ENCODE measurements at places on chromosomes 7 and 10.
A peak's percentile ranks its signal among the peaks of the same experiment; 100 is the strongest.

- DNase-seq, result no peak
Observed at GRCh38 chr10:77834943-77835668, 91.4 kb downstream of the DLG5 start.

DNA sequence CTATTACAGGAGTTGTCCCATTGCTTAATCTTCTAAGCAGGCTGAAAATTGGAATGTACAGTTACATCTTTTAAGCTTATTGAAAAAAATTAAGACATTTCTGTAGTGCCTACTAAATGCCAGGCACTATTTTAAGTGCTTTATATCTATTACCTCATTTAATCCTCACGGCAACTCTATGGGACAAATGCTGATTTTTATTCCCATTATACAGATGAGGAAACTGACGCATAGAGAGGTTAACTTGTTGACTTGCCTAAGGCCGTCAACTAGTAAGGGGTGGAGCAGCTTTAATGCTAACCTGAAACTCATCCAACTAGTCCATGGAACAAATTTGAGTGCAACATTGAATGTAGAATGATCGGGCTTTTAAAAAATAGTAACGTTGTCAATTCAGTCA lies 2.5 kb downstream of the ZKSCAN1 start:
- DNase-seq, result no peak

DNA sequence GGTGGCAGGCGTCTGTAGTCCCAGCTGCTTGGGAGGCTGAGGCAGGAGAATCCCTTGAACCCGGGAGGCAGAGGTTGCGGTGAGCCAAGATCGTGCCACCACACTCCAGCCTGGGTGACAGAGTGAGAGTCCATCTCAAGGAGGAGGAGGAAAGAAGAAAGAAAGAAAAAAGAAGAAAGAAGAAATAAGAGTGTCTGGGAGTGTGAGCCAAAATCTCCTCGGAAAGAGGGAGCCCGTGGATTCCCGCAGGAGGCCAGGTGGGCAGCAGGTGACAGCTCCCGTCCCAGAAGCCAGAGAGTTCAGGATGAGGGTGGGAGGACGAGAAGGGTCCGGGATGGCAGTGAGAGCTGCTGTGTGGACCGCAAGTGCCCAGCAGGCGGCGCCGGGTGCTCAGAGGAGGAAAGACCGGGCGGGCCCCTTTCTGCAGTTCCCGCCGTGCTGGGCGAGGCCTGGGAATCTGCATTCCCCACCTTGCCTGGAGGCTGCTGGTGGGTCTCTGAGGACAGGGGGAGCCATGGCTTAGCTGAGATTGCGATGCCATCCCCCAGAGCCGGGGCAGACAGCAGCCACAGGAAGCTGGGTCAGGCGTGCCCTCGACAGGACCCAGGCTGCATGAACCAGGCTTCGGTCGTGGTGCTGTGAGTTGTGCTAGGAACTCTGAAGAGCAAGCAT lies 17.1 kb upstream of the AMZ1 start:
- peak; percentile 83 for DNase-seq

- DNase-seq, result no peak
Observed at GRCh38 chr10:25582961-25583360, 351.1 kb upstream of the MYO3A start.

DNA sequence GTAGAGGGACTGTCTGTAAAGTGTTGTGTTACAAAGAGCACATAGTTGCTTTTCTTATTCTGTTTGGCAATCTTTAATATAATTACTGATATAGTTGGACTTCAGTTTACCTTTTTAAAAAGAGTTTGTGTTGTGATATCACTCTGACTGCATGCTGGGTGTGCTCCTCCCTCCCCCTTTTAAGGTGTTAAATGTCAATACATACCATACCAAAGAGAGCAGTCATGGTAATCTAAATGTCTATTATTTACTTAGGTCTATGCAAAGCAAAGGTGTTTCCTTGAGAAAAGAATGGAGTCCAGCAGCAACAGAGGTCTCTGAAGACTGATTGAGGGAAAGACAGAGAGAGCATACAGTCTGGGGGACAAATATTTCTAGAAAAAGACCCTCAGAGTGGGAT lies 275.1 kb upstream of the NRP1 start:
- no peak for DNase-seq

GRCh38 chr10:101056365-101057151 lies 5.2 kb upstream of the KAZALD1 start:
- no peak for DNase-seq

- DNase-seq, result no peak
Observed at GRCh38 chr7:79451580-79451979, 1.9 kb downstream of the MAGI2 start.

GRCh38 chr10:113011592-113012374 lies 61.7 kb downstream of the TCF7L2 start:
- DNase-seq, result no peak

DNA sequence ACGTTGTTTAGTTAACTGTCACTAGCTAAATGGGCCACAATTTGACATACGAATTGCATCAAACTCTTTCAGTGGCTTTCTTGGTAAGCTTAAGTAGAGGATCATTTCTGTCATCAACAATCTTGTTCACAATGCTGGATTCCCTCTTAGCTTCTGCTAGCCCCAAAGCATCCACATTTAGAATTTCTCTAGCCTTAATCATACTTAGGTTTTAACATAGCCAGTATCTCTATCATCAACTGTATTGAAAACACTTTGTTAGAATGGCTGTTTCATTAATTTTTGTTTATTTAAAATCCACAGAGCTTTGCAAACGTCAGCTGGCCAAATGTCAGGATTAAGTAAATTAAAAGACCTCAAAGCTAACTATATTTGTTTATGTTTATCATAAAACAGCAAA lies 41.1 kb downstream of the ABRAXAS2 start:
- no peak for DNase-seq

GRCh38 chr10:120456143-120456625 lies 843 bp upstream of the PLPP4 start:
- DNase-seq, result no peak

DNA sequence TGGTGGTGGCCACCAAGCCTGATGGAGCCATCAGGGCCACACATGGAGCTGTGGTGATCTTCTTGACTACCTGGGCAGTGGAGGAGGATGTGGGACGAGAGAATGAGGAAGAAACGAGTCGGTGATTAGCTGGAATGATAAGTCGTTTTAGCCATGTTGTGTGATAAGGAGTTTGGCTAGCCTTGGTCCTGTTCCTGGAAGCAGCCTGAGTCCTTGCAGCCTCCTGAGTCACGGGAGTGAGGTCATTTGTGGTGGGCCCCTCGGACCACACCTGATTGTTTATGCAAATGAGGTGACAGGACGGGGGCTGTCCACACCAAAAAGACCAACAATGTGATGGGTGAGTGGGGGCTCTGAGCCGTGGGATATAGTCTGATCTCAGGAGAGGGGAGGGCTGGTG lies 554.4 kb downstream of the PTPRN2 start:
- DNase-seq, result no peak

DNA sequence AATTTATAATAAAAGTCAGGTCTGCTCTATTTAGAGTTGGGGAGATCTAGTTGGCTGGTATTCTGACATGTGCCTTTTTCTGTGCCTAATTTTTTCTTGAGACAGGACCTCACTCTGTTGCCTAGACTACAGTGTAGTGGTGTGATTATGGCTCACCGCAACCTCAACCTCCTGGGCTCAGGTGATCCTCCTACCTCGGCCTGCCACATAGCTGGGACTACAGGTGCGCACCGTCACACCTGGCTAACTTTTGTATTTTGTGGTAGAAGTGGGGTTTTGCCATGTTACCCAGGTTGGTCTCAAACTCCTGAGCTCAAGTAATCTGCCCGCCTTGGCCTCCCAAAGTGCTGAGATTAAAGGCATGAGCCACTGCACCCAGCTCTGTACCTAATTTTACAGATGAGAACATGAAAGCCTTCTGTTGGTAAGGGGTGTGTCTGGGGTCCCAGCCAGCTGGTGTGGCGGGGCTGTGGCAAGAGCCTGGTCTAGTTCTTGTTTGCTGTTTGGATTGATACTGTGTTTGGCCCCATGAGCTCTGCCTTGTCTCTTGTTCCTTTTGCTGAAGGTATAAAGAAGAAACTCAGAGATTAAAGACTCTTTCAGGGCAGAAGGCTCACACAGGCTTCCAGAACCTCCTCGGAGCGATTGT lies 31.4 kb downstream of the POR start:
- DNase-seq, result no peak

GRCh38 chr10:58513188-58514110 lies 777 bp downstream of the BICC1 start:
- peak; percentile 69 for DNase-seq

- DNase-seq, result no peak
Observed at GRCh38 chr7:45910855-45911254, 10.2 kb downstream of the IGFBP3 start.

DNA sequence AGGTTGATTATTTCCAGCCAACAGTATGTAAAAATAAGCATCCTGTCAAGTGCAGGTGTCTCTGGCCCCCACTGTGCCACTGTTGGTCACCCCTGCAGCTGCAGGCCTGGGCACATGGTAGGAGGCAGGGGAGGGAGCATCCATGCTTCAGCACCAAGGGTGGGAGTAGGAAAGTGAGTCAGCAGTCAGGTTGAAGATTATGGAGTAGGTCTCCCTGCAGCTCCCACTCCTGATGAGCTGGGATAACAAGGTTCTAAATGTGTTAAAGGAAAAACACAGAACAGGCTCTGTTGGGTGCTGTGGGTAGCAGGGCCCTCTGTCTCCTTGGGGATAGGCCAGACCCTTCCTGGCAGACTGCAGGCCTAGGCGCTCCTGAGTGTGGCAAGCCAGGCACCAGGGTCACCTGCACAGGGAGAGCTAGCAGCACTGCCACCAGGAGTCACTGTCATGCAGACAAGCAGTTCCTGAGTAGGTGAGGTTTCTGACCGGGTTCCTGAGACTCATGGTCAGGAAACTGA lies 59.3 kb downstream of the NUDCD3 start:
- no peak for DNase-seq

All from A549 (cell line).